Cortex of kidney (tissue), 1 donor: ENCODE measurements at places on chromosomes 12 and 14.

DNA sequence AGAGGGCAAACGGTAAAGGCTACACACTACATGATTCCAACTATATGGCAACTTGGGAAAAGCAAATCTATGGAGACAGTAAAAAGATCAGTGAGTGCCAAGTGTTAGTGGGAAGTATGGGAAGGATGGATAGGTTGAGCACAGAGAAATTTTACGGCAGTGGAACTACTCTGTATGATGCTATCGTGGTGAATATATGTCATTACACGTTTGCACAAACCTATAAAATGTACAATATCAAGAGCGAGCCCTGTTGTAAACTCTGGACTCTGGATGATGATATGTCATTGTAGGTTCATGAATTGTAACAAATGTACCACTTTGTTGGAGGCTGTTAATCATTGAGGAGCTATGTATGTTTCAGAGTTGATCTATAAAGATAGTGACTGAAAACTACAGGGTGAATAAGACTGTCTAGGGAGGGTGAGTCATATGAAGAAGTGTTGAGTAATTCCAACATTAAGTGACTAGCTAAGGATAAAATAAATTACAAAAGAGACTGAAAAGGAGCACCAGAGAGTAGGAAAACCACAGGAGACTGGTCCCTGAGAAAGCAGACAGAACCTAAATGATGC, 349.2 kb upstream of the LMO3 start:
- DNase-seq: no peak

DNA sequence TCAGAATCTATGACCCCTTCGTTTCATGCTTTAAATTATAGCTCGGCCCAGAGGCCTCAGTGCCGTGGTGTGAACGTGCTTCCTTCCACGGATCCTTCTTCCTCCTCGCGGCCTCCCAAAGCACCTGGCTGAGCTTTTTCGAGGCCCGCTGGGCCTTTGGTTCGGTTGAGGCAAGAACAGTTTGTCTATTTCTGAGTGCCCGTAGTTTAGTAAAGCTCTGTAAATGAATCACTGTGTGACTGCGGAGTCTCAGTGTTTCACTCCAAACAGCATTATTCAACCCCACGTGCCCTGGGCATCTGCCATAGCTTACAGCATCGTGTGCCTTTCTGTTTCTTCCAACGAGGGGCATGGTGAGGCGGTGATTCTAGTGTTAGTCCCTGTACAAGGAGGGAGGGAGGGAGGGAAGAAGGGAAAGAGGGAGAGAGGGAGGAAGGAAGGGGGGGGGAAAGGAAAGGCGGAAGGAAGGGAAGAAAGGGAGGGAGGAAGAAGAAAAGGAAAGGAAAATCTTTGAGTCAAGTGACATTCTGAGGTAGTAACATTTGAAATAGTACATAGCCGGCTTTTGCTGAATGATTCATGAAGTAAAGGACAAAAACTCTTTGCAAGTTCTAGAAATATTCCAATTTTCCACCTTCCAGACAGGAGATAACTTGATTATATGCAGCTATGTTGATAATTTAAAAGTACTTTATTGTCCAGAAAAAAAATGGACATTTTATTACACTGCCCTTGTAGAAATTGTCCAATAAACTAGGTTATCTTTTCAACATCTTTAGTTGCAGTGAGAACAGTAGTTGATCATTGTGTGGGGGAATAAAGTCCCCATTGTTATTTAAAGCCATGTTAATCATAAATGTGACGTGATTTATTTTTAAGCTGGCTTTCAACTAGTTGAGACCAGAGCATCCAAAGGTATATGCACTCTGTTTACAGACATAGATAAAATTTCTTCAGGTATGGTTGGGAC, 1.2 kb upstream of the TRIM9 start:
- no peak for DNase-seq

DNA sequence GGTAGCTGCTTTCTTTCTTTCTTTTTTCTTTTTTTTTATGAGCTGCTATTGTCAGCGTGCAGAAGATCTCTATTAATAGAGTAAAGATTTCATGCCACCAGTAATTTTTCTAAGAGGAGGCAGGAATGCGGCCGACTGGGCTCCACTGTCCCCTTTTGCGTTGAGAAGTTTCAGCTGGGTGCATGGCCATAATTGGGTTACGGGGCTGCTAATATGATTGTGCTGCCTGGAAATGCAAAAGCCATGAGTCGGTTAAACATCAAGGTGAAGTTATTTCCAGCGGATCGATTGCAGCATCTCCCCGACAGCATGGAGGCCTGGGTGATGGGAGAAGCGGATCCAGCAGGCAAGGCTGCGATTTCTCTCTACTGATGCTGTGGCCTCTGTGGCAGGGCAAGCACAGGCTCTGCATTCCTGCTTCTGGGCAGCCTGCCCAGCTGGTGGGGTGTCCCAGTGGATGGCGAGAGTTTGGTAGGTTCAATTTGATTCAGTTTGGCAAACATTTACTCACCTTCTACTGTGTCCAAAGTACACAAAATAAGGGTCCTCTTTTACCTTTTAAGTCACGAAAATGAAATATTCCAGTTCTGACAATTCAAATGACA, 54.4 kb upstream of the PRMT8 start:
- no peak for DNase-seq

DNA sequence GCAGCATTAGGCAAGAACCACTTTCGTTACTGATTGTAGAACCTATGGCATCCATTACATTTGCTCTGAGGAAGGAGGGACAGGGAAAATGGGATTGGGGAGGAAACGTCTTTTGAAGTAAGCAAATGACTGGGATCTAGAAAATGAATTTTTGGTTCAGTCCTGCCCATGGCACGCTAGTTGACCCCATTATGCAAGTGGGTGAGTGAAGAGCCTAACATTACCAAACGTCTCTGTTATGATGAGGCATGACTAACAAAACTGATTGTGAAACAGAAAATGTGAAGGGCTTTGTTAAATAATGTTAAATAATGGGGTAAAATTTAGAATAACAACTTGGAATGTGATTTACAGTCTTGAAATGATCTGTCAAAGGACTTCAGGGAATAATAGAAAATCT, 38.9 kb downstream of the CPSF2 start:
- DNase-seq: no peak

GRCh38 chr14:73153272-73153671, 17.0 kb downstream of the PSEN1 start:
- no peak for DNase-seq

DNA sequence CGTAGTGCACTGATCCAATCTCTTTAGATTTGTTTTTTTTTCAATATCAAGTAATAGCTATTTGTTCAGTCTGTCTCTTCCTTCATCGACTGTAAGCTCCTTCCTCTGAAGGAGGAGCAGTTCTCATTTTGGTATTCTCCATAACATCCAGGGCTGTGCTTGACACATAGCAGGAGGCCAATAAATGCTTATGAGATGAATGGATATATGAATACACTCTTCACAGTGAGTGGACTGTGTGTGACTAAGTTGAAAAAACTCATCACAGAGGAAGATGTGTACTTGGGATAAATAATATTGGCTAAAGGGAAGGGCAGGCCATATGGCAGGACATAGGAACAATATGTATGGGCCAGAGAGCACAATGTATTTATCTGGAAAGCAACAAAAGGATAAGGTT, 205.3 kb upstream of the PRICKLE1 start:
- no peak for DNase-seq

- no peak for DNase-seq
Observed at GRCh38 chr14:74595006-74595735, 16.9 kb downstream of the LTBP2 start.

- DNase-seq: no peak
Observed at GRCh38 chr12:52895726-52896189, 9.1 kb downstream of the KRT8 start.

DNA sequence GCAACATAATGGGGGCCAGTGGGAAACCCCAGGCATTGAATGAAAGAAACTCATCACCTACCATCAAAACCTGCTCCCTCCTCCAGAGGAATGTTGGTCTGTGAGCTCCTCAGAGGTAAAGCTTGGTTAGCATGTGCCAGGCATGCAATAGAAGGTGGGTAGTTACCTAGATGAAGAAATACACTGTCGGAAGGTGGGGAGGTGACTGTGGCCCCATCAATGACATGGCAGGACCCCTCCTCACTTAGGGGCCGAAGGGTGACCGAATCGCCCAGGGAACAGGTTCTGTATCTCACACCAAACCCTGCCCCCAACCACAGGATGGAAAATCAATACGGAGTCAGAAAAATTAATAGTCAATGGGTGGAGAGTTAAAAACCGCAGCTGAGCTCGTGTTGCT, 135.6 kb downstream of the BCL11B start:
- no peak for DNase-seq
